IPS DF 19.7 (cell line): ENCODE measurements at places on chromosomes 5 and 9.

- DNase-seq = no peak
Observed at GRCh38 chr9:84379740-84380139, 39.2 kb upstream of the SLC28A3 start.

DNA sequence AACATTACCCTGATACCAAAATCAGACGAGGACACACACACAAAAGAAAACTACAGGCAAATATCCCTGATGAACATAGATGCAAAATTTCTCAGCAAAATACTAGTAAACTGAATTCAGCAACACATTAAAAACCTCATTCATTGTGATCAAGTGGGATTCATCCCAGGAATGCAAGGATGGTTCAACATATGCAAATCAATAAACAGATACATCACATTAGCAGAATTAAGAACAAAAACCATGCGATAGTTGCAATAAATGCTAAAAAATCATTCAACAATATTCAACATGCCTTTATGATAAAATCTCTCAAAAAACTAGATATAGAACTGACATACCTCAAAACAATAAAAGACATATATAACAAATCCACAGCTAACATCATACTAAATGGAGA is 36.9 kb upstream of the TNPO1 start:
- DNase-seq = no peak

DNA sequence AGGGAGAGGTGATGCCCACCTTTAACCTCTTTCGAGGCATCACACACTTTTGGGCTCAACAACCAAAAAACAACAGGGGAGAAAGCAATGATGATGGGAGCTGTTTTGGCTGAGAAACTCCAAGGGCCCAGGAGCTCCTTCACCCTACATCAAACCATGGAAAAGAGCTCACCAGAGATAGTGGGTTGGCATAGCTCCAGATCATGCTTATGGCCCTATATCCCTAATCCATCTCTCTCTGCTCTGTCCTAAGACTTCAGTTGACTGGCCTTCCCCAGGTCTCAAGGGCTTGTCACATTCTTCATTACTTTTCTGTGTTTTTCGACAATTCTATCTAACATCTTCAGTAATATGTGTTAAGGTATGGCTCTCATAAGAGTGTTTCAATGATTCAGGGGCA is 5.7 kb upstream of the CTSL start:
- no peak for DNase-seq

GRCh38 chr9:128001779-128002298 is 21.1 kb upstream of the EEIG1 start:
- DNase-seq = no peak

- DNase-seq = no peak
Observed at GRCh38 chr9:70526902-70527301, 112.4 kb upstream of the KLF9 start.

DNA sequence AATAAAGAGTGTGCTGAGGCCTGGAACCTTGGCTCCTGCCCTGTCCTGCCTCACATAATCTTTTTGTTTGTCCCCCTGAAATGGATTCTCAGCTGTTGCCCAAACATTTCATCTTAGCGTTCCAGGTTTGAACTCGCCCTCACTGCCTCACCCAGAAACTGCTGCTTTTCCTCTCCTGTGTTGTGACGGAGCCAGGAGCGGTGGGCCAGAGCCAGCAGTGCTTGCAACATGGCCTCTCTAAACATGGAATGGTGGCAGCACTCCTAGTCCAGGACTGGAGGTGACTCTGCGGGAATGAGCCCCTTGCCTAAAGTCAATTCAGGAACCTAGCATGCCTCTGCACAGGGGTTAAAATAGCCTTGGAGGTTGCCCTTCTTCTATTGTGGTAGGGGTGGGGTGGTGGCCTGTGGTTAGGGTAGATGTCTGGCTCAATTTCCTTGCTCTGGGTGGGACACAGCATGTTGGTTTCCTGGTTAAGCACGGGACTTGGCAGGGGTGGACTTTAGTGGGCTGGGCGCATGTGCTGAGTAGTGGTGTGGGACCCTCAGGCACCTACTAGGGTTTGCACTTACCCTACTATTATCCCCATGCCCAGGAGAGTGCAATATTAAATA is 101.6 kb downstream of the SLC25A46 start:
- no peak for DNase-seq

DNA sequence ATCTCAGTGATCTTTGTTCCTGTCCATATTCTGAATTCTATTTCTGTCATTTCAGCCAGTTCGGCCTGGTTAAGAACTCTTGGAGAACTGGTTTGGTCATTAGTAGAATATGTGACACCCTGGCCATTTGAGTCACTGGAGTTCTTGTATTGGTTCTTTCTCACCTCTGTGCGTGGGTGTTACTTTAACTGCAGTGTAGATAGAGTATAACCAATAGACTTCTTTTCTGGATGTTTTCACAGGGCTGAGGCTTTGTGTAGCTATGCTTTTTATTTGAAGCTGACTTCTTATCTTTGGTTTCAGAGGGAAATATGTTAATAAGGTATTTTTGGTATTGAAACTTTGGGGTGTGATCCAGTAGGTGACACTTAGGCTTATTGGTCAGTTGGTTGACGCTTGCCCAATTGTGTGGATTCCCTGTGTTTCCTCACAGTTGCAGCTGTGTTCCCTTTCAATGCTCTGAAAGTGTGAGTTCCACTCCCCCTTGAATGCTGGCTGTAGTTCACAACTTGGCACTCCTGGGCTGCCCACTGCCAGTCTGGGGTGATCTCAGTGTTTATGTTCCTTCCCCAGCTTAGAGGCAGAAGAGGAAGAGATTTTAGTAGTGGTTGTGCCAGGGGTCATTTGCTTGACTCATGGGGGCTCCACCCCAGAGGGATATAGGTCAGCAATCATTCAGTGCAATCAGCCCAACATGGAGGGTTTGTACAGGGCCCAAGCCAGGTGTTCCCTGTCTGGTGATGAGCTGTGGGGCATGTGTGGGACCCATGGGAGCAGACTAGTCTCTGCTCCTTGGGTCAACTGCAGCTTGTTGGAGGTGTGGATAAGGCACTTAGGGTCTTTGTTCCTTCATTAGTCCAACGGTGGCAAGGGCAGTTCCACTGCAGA is 34.9 kb upstream of the TEK start:
- no peak for DNase-seq

DNA sequence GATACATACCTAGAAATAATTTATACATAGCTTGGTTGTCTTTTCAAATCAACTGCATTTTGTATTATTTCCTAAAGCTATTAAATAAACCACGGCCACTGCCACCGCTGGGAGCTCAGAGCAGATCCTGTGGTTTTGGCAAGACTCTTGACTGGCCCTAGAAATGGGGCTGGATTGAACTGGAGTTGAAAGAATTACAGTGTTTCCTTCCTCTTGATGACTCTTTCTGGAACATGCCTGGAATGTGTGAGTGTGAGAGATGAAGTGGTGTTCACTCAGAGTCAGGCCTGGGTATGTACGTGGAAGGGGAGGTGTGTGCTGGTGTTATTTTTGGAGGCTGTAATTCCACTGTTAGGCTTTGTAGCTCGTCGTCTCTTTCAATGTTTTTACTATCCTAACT is 45.9 kb downstream of the TEK start:
- DNase-seq = no peak

GRCh38 chr9:136142859-136143214 is 24.2 kb upstream of the TMEM250 start:
- no peak for DNase-seq
